Suppressor macrophage treated with lipopolysaccharide for 1 hour (primary cell): ENCODE measurements at places on chromosomes 2 and 18.

DNA sequence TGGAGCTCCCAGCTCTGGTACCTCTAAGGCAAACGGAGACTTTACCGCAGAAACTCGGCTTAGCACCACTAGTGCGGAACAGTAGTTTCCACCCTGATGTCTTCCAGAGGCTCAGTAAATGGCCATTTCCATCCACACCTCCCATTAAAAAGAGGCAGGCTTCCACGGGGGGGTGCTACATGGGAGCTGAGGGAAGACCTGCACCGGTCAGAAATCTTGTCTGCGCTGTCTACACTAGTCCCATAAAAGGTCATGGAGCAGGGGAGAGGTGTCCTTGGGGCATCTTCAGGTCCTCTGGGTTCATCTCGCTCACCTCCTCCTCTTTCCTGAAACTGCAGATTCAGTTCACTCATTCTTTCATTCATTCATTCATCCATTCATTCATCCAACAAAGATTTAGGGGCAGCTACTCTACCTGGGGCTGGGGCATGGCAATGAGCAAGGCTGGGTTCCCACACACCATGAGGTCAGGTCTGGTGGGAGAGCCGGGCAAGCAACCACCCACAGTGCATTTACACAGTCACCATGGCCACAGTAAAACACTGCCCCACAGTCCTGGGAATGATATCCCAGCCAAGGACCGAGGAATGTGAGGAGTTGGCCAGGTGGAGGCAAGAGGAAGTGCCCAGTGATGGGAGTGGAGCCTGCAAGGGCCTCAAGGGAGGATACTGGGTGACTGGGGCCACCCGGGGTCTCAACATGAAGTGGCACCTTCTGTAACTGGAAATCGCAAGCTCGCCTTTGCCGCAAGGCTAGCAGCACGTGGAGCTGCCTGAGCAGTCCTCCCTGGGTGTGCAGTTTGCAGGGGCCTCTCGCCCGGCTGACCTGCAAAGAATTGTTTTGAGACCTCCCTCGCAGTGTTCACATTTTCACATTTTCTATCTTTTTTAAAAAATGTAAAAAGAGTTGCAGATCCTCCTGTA, 180.2 kb upstream of the RAB6C start:
- DNase-seq = no peak

- DNase-seq = no peak
These were observed 505.5 kb upstream of the FAM98A start for GRCh38 chr2:34104601-34105000.

- peak; percentile 57 for DNase-seq
These were observed 1078.5 kb upstream of the ZEB2 start for GRCh38 chr2:145598434-145598833.

DNA sequence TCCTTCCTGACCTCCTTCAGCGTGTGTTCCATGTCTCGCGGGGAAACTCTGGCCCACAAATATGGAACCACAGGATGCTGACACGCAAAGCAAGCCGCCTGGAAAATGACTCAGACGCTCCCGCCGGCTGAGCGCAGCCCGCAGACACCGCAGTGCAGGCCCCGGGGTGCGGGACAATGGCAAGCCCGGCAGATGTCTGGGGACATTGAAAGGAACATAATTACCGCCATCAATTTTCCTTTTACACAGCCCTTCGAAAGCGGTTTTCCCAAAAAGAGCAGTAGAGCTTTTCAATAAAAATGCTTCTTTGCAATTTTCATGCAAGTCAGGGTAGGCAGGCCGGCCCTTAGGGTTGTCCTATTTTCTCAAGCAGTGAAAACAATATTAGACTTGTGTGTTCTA, 159.2 kb upstream of the SH3BP4 start:
- no peak for DNase-seq

- peak; percentile 23 for DNase-seq
These were observed 121.2 kb downstream of the NRP2 start for GRCh38 chr2:205803500-205803899.

DNA sequence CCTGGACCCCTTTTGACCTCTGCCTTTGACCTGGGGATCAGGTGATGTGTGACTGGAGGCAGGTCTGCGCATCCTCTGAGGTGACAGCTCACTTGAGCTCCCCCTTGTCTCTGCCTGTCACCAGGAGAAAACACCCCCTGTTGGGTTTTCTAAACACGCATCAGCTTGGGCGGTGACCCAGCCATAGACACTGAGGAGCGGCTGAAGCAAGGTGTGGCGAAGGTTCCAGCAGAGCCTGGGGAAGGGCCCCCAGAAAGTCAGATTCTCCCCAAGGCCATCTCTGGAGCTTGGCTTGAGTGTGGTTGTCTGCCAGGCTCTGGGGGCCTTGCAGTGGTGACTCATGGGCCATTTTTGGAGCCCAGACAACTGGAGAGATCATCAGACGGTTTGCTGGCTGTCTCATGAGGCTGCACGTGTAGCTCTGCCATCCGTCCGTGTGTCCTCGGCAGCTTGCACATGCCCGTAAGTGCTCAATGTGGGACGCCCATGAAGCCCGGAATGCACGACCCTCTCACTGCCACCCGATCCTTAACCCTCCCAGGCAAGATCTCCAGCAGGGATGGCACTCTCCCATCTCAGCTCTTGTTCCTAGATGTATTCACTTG, 29.4 kb downstream of the SIX3 start:
- no peak for DNase-seq

GRCh38 chr2:133530645-133531044, 37.6 kb downstream of the NCKAP5 start:
- DNase-seq = no peak
